Activated naive CD4-positive, alpha-beta T cell (primary cell): ENCODE measurements at places on chromosomes 2 and 18.

DNA sequence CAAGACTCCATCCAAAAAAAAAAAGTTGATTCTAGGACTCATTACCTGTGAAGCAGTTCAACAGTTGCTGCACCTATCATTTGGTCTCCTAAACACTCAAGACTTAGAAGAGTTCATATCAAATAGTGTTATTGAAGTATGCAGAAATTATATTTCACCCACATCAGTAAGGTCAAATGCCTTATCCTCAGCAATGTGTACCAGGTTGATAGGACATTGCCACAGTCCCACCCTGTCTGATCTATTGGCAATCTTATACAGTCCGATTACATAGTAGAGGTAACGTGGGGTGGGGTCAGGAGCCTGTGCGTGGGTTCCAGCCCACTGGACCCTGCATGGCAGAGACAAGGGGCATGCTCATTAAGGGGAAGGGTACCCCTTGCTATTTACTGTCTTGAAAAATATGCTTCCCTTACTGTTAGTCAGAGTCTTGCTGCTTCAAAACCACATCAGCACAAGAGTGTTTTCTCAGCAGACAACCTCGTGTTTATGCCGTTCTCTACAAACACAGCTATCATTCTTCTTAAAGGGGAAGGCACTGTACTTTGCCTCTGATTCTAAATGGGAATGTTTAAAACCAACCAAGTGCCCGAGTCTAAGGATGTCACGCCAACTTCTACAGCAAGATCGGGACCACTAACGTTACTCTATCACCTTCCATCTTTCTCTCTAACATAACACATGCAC, 115.2 kb downstream of the MTCL1 start:
- no peak for DNase-seq

DNA sequence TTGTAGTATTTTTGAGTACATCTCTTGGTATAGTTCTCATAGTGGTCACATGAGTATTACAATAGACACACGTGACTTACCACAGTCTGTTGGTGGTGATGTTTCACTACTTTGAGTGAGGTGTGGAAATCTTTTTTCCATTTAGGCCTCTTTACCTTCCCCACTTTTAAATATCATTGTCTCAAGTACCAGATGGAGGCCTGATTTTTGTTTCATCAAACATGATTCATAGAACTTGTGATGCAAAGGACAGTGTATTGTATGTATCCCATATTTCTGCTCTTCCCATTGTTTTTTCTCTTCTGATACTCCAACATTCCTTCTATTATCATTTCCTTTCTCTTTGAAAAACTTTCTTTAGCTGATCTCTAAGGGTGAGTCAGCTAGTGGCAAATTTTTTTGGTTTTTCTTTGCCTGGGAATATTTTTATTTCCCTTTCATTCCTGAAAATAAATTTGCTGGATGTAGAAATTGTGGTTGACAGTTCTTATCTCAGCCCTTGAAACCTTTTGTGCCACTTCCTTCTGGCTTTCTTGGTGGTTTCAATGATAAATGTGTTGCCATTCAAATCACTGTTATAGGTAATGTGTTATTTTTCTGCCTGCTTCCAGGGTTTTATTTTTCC, 32.8 kb downstream of the RFX8 start:
- no peak for DNase-seq

DNA sequence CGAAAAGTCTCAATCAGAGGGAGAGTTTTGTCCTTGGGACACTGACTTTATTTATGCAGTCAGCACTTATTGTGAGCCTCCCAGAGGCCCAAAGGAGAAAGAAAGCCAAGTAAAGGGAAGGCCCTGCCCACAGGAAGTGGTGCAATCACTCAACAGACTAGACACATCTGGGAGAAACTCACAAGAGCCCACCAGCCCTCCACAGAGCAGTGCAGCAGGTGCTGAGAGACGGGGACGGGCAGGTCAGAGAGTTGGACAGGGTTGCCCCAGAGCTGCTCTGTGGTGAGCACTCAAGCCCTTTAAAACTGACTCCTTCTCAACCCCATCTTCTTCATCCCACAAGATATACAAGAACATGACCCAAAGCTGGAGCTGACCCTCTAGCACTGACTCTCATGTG, 96.0 kb downstream of the TFCP2L1 start:
- no peak for DNase-seq

DNA sequence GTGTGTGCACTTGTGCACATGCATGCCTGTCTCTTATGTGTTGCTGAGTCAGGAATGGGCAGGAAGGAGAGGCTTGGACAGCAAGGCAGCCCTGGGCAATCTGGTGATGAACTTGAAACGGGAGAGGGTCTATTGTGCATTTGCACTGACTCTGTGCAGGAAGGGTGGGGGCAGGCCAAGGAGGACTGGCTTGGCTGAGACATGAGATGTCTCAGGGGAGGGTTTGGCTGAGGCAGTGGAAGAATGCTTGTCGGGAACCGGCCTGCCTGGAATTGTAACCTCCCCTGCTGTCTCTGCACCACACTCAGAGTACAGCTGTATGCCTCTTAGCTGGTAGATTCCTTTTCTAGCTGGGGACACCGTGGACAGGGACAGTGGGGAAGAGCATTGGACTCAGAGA, 176.1 kb upstream of the TNP1 start:
- DNase-seq = no peak

GRCh38 chr18:39524370-39524769, 1958.8 kb upstream of the CELF4 start:
- no peak for DNase-seq
